Hematopoietic multipotent progenitor cell treated with erythropoietin and hydrocortisone succinate and interleukin-3 and kit ligand, for 6 days (in vitro differentiated cells): ENCODE measurements at places on chromosomes 6 and 20.

DNA sequence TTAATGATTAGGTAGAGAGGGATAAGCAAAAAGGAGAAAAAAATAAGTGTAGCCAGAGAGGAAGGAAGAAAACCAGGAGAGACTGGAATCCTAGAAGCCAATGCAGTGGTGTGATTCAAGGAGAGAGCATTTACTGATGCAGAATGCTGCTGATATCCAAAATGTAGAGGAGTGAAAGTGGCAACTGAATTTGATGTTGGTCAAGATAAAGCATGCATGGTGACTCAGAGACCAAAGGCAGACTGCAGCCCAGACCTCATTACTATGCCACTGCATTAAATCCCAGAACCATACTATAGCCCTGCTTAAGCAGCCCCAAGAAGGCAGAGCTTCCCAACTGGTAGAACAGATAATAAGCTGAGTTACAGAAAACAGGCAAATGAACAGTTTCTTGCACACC is 15.8 kb downstream of the KLHL32 start:
- no peak for DNase-seq

DNA sequence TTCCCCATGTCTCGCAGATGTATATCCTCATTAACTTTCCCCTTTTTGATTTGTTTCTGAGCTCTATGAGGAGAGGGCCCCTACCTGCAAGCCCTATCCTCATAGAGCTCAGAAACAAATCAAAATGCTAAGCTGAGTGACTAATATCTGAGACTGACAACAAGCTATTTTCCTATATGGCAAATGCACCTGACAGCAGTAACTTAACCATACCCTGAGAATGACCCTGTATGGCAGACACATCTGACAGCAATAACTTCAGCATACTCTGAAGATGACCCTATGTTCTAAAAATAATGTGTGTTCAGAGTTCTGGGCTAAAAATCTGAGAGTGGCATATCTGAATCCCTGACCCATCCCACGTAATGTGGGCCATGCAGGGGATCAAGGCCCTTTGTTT is 79.0 kb upstream of the MEI4 start:
- DNase-seq: no peak

- DNase-seq: no peak
Measured at GRCh38 chr6:93474733-93475179, 55.4 kb upstream of the EPHA7 start.

DNA sequence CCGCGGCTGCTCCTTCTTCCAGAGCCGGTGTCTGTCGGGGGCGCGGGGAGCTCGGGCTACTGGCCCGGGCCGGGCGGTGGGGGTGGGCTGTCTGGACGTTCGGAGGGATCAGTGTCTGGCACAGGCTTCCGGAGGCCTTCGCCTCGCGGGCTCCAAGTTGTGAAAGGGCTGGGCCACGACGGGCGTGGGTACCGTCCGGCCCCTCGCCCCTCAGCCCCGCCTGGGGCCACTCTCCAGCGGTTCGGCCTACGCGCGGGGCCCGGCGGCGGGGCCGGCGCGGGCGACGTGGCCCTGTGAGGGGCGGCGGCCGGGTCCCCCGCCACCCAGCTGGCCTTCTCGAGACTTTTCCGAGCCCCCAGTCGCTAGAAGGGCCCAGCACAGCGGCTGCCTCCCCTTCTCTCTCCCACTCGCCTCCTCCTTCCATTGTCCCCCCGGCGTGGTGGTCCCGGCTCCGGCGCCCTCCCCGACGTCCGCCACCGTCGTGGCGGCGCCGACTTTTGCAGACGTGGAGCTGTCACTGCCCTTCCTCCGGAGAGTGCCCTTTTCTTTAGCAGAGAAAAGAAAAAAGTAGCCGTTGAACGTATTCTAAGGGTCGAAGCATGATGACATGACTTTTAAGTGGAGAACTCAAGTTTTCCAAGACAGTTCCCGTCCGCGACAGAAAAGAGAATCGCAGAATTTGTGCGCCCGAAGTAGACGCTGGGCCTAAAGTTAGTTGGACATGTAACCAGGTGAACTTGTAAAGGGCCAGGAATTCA is 571 bp downstream of the ITCH start:
- DNase-seq: peak; percentile 62

DNA sequence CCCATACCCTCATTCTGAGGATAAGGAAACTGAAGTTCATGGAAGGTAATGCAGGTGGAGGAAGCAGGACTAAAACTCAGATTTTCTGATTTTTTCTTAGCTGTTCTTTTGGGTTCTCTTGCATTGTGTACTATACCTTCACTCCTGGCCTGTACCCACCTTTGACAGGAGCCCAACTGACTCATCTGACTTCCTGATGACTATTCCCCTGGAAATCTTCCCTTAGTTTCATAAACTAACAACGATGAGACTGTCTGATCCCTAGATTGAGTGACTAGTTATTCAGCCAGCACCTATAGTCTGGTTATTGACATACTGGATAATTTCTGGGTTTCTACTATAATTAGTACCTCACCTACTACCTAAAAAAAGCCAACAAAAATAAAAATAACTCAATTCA is 10.1 kb downstream of the CRYBG1 start:
- DNase-seq: no peak

- no peak for DNase-seq
Measured at GRCh38 chr6:122853259-122853995, 64.4 kb downstream of the SMPDL3A start.

DNA sequence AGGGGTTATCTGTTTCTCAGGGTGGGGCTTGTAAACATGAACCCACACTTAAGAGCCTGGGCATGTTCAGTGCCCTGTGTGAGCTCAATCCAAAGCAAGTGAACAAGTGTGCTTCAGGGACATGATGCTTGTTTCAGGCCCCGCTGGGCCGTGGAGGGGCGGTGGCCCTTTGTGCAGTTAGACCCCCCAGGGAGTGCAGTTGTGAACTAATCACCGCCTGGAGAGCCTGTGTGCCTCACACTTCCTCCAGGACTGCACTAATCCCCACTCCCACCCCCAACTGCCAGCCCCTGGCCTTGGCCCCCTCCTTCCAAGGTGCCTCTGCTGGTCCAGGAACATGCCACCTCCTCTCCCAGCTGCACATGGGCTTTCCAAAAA is 58.1 kb downstream of the RREB1 start:
- DNase-seq: peak; percentile 53

- DNase-seq: no peak
Measured at GRCh38 chr6:169763308-169763707, 11.9 kb downstream of the ERMARD start.

DNA sequence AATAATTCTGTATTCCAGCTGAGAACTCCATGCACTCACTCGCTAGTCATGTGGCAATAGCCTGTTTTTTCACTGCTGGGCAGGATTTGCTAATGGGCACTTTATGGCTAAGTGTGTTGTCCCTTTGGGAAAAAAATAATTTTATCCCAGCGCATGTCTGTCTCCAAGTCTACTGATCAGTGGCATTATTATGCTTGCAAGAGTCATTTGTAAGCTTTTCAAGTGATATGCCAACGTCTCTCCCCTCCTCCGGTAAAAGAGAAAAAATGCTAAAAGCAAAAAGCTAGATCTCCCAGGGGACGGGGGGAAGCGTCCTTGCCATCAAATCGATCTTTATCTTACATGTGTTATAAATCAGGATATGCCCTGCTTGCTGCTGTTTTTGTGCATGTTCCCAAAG is 407.7 kb downstream of the CDH26 start:
- no peak for DNase-seq

DNA sequence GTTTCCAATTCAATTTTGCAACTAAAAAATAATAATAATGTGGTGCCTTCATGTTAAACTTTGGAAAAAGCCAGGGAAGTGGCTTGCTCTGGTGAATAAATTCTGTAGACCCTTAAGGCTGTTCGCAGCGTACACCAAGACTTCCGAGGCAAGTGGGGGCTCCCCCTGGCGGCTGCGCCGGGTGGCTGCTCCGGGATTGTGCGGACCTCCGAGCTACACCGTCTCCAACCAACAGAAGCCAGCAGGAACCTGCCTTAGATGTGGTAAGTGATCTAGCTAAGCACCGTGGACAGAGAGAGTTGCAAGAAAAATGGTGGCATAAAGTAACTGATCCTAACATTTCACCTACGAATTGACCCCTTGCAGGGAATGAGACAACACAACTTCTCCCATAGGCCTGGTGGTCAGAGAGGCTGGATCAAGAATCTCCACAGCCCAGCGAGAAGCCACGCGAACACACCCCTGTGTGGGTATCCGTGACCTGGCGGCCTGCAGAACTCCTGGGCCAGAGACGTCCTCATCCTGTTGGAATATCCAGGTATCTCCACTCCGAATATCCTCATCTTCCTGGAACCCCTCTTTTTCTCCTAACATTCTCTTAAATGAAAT is 69.6 kb downstream of the TBXT start:
- peak; percentile 66 for DNase-seq

- DNase-seq: no peak
Measured at GRCh38 chr20:49635866-49636265, 67.9 kb upstream of the PTGIS start.

DNA sequence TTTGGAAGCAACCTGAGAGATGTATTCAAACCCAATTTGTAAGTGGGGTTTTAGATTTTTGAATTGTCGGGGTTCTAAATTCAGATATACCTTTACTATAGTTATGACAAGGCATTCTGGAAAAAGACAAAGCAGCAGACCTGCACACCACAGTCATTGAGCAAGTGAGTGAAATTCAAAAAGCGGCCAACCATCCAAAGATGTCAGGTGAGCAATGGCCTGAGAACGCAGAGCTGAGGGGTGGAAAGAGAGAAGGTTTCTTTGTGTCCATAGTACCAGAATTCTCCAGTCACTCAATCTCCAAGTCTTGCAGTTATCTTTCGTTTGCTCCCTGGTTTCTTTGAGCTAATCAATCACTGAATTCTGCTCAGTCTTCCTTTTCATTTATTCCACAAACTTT is 1.8 kb upstream of the FRK start:
- no peak for DNase-seq

- DNase-seq: no peak
Measured at GRCh38 chr6:79737172-79737571, 106.0 kb downstream of the SH3BGRL2 start.

- no peak for DNase-seq
Measured at GRCh38 chr6:24883618-24884017, 52.1 kb downstream of the RIPOR2 start.

GRCh38 chr20:10769700-10770099 is 95.9 kb upstream of the JAG1 start:
- DNase-seq: no peak

DNA sequence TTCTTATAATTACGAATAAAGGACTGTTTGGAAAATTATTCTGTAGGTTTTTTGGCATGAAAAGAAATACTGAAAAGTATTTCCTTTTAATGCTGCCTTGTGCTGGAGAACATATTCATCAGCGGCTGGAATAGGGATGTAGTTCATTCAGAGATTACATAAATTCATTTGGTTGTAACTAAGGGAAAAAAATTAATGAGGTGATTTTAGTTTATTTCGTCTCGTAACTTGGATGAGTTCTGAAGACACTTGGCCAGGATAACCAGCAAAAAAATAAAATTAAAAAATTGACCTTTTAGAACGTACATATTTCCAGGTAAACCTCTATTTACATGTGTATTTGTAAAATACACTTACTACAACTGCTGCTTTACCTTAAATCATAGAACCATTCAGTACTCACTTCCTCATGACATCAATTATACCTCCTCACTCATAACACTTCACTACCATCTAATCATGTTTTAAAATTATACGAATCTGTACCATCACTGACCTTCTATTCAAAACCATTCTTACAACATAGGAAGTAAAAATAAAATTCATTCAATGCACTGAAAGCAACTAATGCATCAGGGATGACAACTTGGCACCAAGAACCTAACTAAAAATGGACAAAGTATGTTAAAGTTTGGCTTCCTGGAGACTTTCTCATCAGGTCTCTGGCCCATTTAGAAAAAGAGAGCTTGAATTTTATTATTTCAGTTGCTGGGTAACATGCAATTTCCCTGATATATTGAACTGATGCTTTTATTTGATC is 17.2 kb downstream of the KLHL31 start:
- DNase-seq: no peak

DNA sequence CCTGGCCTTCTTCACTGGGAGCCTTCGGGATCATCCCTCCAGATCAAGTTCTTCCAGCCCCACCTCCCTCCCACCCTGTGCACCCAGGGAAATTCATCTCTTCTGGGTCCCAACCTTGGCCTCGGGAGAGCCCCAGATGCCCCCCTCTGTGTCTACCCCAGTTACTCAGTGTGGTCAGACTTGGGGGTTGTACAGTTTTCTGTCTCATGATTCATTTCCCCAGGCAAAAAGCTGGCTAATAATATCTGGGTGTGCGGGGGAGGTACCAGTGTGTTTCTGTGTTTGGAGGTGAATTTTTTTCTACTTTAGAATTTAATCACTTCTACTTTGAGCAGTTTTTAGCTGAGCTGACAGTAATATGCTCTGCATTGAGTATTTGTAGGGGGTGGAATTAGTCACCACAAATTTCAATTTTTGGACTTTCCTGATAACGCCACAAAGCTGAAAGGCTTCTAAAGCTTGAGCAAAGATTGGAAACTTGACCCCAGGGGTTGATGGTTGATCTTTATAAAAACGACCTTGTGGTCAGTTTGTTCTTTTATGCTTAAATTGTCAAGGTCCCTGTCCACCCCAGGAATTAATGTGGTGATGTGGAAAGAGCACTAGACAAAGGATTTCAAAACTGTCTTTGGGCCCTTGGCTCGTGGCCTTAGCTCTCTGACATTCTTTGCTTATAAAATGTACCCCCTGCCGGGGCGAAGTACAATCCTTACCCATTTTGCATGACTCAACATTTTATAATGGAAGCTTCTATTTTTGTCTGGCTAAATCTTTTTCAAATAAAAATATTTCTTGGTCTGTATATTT is 284.7 kb upstream of the TAB2 start:
- DNase-seq: peak; percentile 33

- no peak for DNase-seq
Measured at GRCh38 chr6:135062735-135063134, 8.1 kb upstream of the HBS1L start.

DNA sequence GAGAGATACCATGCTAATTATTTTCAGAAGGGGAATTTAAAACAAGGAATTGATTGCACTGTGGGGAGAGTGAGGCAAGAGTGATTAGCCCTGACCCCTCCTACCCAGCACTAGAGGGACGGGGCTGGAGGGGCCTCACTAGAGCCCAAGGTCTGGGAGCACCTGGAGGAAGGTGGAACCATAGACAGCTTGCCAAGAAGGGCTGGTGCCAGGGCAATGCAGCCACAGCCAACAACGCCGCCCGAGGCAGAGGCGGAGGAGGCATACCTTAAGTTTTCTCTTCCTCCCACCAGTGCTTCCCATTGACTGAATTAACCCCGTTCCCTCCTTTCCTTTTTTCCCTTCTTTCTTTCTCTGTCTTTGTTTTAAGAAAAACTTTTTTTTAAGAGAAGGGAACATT is 40.0 kb downstream of the IYD start:
- DNase-seq: no peak

- DNase-seq: no peak
Measured at GRCh38 chr20:62517901-62518610, 42.3 kb upstream of the GATA5 start.

GRCh38 chr20:8764344-8764962 is 304.4 kb upstream of the PLCB4 start:
- peak; percentile 2 for DNase-seq

- no peak for DNase-seq
Measured at GRCh38 chr6:14518515-14519217, 401.1 kb downstream of the CD83 start.
